A549 (cell line): ENCODE measurements at places on chromosomes 2 and 18.

GRCh38 chr2:19355014-19355405, 3.4 kb downstream of the OSR1 start:
- DNase-seq = no peak

GRCh38 chr18:41396861-41397260, 558.2 kb upstream of the PIK3C3 start:
- DNase-seq = no peak

GRCh38 chr2:218342837-218343236, 13.8 kb upstream of the CATIP start:
- DNase-seq = no peak

- no peak for DNase-seq
Measured at GRCh38 chr2:128217671-128218070, 101.0 kb downstream of the HS6ST1 start.

DNA sequence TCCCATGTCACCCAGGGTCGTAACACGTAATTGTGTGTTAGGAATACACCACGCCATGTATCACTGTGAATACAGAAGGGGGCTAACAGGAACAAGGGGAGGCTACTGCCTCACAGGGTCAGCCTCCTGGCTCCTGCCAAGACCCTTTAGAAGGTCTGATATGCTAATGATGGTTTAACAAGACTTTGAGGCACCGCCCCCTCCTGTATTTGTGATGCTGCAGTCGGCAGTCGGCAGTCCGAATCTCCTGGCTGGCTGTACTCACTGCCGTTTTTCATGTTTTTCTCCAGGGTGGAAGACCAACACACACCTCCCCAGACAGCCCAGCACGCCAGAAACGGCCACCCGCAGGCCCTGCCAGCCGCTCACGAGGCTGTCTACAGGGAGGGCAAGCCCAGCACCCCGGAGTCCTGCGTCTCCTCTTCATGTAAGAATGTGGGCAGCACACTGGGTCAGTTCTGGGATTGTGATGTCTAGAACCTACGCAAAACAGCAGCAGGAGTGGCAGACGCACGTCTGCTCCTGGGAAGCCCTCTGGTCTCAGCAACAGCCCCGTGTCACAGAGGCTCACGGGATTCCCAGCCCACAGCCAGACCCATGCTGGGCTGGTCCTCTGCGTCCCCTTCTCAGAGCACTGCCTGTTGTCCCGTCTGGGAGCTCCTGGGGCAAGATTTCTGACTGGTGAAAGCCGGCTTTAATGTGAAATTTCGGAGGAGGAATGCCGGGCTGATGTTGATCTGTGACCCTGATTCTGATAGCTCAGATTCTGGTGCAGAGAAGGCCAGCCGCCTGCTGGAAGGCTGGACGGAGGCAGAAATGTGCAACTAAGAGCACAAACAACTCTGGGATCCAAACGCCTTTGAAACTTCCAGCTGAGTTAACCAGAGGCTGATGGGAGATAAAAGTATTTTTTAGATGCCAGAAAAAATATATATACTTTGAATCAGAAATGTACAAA, 39.7 kb upstream of the B3GNT7 start:
- no peak for DNase-seq

- no peak for DNase-seq
Measured at GRCh38 chr18:24378598-24378997, 19.0 kb downstream of the OSBPL1A start.

- DNase-seq = no peak
Measured at GRCh38 chr2:191467113-191467512, 210.8 kb upstream of the NABP1 start.

GRCh38 chr2:108548208-108549003, 14.1 kb downstream of the LIMS1 start:
- no peak for DNase-seq

- peak; percentile 69 for DNase-seq
Measured at GRCh38 chr2:217510771-217511291, 492.0 kb downstream of the TNS1 start.

GRCh38 chr2:134312482-134312881, 58.6 kb downstream of the MGAT5 start:
- DNase-seq = no peak

DNA sequence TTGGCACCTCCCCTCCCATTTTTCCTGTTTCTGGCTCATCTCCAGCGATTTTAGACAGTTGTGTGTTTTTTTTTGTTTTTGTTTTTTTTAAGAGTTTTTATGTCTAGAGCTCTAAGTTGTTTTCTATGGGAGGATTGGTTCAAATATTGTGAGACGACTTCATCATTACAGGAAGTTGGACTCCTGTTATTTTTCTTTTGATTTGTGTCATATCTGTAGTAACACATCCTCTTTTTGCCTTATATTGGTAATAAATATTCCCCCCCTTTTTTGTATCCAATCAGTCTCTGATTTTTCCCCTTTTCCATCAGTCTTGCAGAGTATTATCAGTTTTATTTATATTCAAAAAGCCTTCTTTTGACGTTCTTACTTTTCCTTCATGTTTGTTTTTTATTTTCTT, 89.0 kb downstream of the KIAA1328 start:
- no peak for DNase-seq

DNA sequence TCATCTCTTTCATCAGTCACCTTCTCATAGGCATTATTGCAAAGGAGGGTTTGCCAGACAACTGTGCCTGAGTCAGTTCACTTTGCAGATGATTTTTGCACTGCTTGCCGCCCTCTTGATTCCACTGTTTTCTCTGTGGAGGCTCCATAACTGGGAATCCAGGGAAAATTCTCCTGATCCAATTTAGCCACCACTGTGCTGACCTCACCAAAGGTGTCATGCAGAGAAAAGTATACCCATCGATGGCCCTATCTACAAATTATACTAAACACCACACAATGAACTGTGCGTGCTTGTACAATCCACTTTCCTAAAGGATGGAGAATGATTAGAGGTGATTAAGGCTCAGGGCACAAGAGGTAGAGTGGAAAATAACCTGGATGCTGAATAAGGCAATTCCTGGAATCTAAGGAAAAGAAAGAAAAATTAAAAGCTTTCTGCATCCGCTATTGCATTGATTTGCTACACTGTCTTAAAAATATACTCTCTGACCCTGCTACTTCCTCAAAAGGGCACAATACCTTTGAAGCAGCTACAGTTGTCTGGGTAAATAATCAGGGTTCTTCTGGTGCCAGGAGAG, 409.4 kb downstream of the RIT2 start:
- no peak for DNase-seq

- DNase-seq = no peak
Measured at GRCh38 chr18:49926106-49926745, 112.9 kb upstream of the ACAA2 start.

DNA sequence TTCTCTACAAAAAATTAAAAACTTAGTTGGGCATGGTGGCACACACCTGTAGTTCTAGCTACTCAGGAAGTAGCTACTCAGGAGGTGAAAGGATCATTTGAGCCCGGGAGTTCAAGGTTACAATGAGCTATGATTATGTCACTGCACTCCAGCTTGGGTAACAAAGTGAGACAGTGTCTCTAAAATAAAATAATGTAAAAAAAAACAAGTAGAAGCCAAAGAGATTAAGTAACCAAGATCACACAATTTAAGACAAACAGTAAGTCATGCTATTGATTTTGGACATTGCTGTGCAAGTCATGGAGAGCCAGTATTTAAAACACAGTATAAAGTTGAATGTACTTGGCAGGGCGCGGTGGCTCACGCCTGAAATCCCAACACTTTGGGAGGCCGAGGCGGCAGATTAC, 20.5 kb downstream of the ITSN2 start:
- no peak for DNase-seq

DNA sequence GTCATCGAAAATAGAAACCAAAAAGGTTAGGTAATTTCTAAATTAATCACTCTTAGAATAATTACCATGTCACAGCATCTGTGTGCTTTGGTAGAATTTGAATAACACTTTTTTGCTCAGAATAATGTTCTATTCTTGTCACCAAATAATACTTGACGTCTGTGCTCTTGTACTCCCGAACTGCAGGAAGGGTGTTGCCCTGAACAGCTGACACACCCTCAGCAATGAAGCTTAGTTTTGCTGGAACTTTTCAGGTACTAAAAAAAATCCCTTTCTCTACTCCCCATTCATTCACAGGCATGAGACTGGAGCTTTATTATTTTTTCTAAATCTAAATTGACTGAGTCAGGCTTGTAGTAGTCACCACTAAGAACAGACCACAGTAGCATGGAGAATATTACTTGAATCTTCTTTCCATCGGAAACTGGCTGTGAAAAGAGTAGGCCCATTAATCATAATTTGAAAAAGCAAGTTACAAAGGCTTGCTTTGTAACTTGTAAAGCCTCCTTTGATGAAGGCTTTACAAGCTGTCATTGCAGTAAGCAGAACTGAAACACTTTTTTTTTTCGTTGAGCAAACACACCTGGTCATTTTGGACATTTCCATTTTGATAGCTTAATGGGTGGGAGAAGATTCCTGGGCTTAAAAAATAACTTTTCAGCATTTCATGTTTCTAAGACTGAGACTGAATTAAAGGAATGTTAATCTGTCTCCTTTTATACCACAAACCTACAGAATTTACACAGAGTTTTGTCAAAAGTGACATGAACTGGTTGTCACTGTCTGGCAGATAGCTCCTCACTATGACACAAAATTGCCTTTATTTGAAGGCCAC, 70.3 kb upstream of the PELI1 start:
- DNase-seq = no peak

- DNase-seq = no peak
Measured at GRCh38 chr18:12911025-12911928, 27.2 kb upstream of the PTPN2 start.

DNA sequence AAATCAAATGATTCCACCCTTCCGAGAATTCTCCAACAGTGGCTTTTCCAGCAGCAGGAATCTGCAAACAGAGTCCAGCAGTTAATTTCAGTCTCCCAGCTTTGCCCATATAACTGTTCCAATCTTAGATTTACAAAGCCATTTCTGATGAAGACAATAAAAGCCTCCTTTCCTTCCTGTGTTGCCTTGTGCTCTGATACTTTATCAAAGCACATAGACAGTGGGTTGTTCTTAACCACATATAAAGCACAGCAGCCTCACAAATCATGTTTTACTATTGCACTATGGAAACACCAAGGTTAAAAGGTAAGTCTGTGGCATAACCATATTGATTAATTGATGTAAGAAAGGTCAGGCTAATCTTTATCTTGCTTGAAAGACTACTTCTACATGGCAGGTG, 89.8 kb upstream of the MMADHC start:
- DNase-seq = no peak

DNA sequence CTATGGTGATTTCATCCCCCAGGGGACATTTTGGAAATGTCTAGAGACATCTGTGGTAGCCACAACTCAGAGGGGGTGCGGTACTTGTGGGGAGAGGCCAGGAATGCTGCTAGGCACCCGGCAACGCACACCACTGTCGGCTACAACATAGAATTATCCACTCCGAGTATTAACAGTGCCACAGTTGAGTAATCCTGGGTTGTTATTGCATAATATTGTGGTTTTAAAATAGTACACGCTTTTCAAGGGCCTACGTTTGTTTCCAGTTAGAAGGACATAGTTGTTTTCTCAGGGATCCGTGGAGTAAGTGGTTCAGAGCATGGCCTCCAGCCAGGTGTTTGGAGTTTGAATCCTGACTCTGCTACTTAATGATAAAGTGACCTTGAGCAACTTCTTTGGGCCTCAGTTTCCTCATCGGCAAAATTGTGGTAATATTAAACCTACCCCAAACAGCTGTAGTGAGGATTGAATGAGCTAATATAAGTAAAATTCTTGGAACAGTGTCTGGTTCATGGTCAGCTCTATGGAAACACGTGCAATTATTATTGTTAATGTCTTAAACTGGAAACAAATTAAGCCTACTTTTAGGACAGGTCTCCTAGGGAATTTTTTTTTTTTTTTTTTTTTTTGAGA, 24.5 kb downstream of the CYP27A1 start:
- no peak for DNase-seq

DNA sequence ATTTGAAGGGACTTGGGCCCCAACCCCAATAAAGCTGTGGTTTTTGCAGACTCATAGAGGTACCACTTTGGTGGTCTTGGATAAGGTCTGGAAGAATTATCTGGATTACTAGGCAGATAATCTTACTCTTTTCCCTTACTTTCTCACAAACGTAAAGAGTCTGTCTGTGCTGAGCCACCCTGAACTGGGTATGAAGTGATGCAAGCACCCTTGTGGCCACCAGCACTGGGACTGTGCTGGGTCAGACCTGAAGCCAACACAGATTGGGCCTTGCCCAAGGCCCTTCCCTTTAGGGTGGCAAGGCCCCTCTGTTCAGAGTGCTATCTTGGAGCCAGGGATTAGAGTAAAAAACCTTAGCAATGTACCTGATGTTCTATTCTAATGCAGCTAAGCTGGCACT, 827.0 kb upstream of the RAB6C start:
- DNase-seq = no peak

GRCh38 chr2:239388236-239389151, 12.3 kb downstream of the HDAC4 start:
- no peak for DNase-seq

DNA sequence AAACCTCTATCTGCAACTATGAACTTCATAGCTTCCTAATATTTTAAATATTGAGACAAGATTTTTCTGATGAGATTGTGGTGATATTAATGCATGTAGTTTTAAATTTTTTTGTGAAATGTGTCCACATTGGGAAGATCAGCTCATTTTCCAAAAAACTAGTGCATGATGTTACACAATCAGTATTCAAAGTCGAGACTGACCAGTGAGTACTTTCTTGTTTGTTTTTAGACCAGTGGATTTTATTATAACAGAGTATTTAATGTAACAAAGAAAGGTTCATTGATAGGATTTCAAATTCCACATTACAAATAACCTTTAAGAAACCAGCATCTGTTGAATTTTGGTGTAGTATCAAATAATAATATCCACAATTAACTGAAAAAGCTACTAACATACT, 99.3 kb downstream of the TTC27 start:
- DNase-seq = no peak

DNA sequence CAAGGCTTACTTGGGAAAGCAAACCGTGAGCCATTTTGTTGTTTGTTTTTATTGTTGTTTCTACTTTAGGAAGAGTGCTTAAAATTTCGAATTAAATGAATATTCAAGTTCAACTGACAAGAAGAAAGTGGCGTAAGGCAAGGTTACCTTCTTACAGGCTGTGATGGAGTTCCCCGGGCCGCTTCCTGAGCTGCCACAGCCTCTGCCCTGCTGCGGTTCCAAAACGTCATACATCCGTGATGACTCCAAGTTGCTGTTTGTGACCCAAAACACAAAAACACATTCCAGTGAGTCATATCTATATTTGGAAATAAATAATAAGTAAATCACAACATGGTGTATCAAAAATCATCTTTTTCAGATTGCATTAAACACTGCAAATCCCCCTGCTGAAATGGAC, 49.7 kb downstream of the SPHKAP start:
- DNase-seq = no peak

- no peak for DNase-seq
Measured at GRCh38 chr2:28271231-28271918, 121.3 kb upstream of the FOSL2 start.

DNA sequence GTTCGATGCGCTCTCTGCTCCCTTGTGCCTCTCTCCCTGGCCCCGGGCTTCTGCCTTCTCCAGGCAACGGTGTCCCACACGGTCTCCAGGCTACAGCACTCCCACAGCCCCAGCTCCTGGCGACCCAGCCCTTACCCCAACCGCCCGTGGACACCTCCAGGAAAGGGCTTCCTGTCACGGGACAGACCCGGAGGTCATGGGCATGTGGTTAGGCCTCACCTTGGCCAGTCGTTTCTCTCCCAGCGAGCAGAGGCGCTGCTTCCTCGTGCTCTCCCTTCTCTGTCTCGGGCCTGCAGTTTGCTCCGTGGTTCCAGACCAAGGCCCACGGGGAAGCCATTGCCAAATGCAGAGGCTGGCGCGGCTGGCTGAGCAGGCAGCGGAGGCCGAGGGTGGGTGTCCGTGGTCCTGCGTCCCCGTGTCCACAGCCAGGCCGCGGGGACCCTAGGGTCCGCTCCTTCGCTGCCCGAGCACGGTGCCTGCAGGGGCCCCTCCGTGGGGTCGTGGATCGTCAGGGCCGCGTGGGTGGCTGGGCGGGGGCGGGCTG, 61.0 kb upstream of the IL1RL1 start:
- DNase-seq = no peak
